Activated naive CD4-positive, alpha-beta T cell (primary cell): ENCODE measurements at places on chromosomes 3 and 15.

DNA sequence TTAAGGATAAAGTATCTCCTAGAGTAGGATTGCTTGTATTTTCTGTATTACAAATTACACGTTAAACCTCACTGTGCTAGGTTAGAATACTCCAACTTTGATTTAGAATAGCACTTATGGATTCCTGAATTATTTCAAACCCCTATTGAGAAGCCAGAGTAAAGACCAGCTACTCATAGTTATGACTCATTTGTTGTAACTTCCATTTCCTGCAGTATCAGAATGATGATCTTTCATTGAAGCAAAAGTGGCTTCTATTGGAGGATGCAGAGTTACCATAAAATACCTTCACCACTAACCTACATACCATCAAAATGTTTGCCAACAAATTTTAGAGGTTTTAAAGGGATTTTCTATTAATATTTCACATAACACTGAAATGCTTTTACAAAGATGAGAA, 1322.7 kb upstream of the ALCAM start:
- DNase-seq, result no peak

- no peak for DNase-seq
Observed at GRCh38 chr3:190089711-190090110, 31.0 kb downstream of the P3H2 start.

DNA sequence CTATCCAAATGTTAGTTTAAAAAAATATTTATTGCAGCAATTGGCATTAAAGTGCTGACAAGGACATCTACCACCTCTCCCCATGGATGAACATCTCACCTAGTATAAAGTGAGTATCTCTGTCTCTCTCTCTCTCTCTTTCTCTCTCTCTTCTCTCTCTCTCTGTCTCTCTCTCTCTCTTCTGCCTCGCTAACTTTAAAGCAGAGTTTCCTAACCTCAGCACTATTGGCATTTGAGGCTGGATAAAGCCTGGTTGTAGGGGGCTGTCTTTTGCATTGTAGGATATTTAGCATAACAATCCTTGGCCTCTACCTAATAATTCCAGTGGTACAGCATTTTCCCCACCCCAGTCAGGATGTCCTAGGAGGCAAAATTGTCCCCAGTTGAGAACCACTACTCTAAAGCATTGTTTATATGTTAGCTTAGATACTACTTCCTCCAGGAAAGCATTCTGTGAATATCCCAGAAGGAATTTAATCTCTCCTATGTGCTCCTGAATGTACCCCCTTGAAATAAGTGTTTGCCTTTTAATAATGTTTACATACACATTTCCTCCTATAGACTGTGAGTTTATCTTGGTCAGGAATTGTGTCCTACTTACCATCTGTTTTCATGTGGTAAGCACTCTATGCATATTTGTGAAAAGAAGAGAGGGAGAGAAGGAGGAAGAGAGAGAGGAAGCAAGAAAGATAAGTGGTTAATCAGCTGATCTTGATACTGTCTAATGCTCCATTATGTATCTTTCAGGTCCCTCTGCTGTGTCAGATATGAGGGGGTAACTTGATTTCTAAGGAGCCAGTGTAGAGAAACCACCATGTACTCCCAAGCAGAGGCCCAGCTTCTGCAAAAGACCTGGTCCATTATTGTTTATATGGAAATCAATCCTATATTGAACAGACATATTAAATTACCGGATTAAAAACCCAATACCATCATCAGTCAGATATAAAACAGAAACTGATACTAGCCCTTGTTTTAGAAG, 346.6 kb downstream of the RBMS3 start:
- no peak for DNase-seq

- no peak for DNase-seq
Observed at GRCh38 chr15:51302480-51302879, 35.9 kb downstream of the CYP19A1 start.

DNA sequence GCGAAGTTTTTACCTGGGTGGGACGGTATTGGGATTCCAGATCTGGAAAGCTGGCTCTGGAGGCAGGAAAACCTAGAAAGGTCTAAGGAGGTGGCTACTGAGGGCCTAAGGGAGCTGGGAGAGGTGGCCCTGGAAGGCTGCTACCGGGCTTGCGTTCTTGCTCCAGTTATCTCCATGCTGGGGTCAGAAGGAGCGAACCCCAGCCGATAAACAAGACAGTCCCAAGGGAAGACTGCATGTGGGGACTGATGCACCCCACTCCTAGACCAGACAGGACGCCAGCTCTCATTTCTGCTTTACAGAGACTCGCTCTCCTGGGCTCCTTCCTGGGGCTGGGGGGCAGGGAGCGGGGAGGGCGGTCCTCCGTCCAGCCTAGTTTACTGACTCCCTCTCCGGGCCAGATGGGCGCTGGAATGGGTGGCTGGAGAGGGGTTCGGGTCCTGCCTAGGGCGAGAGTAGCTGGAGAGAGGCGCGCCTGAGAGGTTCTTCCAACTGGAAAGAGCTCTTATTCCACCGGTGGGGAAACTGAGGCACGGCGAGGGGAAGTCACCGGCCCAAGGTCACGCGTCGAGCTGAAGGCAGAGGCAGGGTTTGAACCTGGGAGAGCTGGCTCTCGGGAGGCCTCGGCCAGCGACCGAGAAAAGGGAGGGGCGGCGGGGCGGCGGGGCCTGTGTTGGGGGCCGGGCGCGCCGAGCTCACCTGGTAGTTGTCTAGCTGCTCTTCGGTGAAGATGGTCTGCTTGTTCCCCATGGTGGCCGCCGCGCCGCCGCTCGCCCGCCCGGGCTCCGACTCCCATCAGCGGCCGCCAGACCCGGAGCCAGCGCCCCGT, 565 bp downstream of the CIB2 start:
- DNase-seq, result no peak
